Activated CD8-positive, alpha-beta memory T cell treated with anti-CD3 and anti-CD28 coated beads for 48 hours (primary cell): ENCODE measurements at places on chromosomes 13 and 19.

GRCh38 chr13:21677075-21677623, 6.3 kb downstream of the FGF9 start:
- DNase-seq, result no peak

DNA sequence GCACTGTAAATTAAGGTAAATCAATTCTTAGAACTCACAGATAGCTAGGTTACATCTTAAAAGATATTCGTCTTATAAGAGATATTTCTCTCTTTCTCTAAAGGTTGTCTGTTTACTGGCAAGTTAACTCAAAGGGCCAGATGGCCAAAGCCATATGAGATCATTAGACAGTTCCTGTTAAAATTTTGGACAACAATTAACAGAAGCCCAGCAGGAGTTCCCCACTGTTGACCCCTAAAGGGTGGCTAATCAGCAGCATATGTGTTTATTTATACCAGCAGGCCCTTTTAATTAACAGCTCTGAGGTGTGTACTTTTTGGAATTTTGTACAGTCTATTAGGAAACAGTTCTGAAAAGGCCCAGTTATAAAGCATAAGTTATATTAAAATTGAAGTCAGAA, 245.8 kb downstream of the LIG4 start:
- no peak for DNase-seq

GRCh38 chr13:73223372-73223781, 164.6 kb downstream of the KLF5 start:
- peak; percentile 10 for DNase-seq

GRCh38 chr13:45178349-45179162, 22.3 kb downstream of the KCTD4 start:
- no peak for DNase-seq

- no peak for DNase-seq
These were observed 1.5 kb downstream of the GIPC3 start for GRCh38 chr19:3586707-3587346.

- no peak for DNase-seq
These were observed 10.3 kb downstream of the AKT2 start for GRCh38 chr19:40274585-40275544.

DNA sequence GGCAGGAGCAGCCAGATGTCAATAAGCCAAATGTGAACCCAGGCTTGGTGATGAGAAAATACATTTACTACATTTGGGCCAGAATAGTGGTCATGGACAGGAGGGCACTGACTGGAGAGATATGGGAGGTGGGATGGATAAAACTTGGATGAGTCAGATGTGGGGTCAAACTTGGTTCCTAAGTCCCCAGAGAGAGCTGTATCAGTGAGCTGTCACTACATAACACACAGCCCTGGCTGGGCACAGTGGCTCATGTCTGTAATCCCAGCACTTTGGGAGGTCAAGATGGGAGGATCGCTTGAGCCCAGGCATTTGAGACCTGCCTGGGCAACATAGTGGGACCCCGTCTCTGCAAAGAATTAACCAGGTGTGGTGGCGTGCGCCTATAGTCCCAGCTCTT, 51.6 kb upstream of the EHD2 start:
- no peak for DNase-seq

DNA sequence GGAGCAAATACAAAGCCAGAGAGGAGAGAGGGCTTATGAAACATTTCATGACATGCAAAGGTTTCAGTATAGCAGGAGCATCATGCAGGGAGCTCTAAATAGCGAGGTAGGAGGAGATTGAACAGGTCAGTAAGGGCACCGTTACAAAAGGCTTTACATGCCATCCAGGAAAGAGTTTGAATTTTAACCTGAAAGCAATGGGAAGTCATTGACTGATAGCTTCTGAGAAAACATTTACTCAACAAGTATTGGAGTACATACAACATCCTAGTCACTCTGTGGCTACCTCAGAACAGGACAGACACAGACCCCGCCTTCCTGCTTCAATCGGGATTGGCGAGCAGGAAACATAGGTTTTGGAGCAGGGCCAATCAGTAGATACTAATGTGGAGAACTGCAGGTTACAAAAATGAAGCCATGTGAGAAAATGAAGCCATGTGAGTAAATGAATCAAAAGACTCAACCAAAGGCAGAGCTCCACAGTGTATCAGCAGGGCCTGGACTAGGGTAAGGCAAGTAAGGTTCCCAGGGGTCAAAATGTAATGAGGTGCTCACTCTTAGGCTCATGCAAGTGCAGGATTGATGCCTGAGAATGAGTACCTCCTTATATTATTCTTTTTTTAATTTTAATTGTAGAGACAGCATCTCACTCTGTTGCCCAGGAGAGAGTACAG, 46.8 kb upstream of the FNDC3A start:
- DNase-seq, result no peak

DNA sequence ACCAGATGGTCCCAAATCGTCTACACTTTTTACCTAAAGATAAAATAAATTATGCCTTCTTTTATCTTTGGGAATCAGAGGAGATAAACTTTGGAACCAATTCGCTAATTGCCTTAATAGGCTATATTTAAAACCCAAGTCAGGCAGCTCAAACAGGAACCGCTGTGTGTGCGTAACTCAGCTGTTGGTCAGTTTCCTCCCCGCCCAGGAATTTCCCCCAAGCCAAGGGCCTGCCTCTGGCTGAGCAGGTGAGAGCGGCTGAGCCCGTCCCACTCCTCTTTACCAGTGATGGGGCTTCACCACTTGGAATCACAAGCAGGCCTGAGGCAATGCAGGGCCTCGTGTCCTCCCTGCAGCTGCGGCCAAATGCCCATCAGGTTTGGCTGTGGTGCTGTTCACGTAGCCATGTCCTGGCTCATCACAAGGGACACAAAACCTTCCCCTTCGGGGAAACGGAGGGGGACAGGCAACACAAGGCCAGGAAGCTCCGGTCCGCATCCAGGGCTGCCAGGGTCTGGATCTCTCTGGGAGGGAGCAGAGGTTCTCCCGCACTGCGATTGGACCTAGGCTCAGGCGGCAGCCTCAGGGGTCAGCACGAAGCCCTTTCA, 503 bp upstream of the SLC7A9 start:
- DNase-seq, result no peak

GRCh38 chr13:30257468-30258099, 49.8 kb downstream of the KATNAL1 start:
- DNase-seq, result no peak

- DNase-seq, result no peak
These were observed 2.6 kb upstream of the PRKCG start for GRCh38 chr19:53879140-53880081.

- DNase-seq, result no peak
These were observed 3.4 kb upstream of the ZIC2 start for GRCh38 chr13:99977912-99978798.

- DNase-seq, result no peak
These were observed 14.2 kb downstream of the ZAR1L start for GRCh38 chr13:32300920-32301319.

GRCh38 chr19:31071136-31071855, 277.9 kb downstream of the TSHZ3 start:
- no peak for DNase-seq

DNA sequence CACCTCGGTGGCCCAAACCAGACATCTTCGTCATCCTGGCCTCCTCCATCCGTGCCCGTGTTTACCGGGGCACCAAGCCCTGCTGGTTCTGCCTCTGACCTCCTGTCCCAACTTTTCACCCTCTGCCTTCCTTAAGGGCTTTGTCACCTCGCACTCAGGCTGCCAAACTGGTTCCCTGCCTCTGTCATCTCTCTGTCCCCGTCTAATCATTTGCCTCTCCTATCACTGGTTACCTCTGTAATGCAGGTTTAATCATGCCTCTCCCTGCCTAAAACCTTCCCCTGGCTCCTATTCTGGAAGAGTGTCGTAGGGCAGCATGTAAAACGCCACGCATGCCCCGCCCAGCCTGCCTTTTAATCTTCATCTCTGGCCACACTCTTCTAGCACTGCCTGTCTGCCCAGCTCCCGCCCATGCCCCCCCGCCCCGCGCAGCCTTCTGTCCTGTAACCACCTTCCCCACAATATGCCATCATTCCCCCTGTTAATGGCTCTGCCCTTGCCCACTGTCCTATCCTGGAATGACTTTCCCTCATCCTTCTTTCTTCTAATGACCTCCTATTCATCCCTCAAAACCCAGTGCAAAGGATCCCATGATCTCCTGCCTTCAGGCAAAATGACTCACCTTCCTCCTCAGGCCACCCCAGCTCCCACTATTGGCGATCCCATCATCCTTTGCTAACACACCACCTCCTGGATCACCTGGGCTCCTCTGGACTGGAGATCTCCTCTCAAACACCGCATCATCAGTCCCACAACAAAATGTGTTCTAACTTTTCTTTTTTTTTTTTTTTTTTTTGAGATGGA, 66.7 kb downstream of the PEX11G start:
- DNase-seq, result no peak

DNA sequence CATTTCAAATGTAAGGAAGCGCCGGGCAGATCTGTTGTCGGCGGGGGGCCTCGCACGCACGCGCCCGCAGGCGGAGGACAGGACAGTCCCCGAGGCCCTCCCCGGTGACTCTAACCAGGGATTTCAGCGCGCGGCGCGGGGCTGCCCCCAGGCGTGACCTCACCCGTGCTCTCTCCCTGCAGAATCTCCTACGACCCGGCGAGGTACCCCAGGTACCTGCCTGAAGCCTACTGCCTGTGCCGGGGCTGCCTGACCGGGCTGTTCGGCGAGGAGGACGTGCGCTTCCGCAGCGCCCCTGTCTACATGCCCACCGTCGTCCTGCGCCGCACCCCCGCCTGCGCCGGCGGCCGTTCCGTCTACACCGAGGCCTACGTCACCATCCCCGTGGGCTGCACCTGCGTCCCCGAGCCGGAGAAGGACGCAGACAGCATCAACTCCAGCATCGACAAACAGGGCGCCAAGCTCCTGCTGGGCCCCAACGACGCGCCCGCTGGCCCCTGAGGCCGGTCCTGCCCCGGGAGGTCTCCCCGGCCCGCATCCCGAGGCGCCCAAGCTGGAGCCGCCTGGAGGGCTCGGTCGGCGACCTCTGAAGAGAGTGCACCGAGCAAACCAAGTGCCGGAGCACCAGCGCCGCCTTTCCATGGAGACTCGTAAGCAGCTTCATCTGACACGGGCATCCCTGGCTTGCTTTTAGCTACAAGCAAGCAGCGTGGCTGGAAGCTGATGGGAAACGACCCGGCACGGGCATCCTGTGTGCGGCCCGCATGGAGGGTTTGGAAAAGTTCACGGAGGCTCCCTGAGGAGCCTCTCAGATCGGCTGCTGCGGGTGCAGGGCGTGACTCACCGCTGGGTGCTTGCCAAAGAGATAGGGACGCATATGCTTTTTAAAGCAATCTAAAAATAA, 18.2 kb downstream of the IL17D start:
- no peak for DNase-seq

- DNase-seq, result no peak
These were observed 24.9 kb downstream of the PIAS4 start for GRCh38 chr19:4032436-4032835.

- DNase-seq, result no peak
These were observed 140.6 kb downstream of the SIPA1L3 start for GRCh38 chr19:38047641-38048040.

DNA sequence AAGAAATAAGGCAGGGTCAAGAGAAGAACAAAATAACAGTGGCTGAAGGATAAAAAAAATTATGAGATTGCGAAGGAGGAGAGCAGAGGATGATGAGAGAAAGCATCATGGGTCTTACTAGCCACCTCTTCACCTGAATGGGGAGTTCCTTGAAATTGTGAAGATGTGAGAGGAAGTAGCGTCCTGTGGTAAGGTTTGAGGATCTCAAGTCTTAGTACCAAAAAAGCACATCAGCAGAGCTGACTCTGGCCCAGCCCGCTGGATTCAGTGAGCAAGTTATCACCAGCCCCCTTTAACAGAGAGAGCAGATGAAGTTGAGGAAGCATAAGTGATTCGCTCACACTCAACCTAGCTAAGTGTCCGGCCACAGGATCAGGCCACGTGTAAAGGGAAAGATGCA, 61.8 kb downstream of the RXFP2 start:
- DNase-seq, result no peak

- no peak for DNase-seq
These were observed 1249.4 kb upstream of the SLC10A2 start for GRCh38 chr13:104315606-104316005.

DNA sequence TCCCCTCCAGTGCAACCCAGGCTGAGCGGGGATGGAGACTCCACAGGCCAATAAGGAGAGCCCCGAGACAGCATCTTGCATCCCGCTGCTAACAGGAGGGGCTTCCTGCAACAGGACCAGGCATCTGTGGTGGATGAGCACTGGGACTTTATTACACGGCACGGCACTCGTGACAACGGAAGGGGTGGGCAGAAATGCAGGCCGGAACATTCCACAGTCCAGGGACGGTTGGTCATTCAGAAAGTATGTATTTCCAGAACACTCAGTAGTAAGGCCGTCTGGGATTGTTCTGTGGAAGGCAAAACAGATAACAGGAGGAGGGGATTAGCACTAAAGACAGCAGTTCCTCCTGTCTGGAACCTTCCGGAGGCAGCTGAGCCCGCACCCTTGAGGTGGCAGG, 3.3 kb upstream of the TM6SF2 start:
- DNase-seq, result no peak

DNA sequence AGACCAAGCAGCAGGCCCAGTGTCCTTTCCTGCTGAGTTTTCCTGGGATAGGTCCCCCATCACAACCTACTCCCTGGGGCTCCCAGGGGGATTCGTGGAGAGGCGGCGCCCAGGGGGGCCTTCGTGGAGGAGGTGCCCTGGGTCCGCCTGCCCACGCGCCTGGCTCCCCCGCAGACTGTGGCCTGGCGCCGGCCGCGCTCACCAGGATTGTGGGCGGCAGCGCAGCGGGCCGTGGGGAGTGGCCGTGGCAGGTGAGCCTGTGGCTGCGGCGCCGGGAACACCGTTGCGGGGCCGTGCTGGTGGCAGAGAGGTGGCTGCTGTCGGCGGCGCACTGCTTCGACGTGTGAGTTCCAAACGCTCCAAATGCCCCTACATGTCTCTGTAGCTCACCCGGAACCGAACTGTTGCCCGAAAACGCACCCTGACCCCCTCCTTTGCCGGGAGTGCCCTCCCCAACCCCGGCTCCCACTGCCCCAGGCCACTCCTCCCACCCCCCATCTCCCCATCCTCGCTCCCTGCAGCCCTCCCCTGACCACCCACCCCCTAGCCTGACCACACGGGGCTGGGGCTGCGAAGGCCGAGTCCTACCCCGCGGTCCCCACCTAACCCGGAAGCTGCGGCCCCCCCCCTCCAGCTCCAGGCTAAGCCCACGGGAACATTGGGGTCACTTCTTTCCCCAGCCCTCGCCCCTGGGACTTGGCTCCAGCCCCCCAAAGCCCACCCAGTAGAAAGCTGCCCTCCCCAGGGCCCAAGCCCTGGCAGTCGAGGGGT, 3.3 kb downstream of the TIMM13 start:
- DNase-seq, result no peak

GRCh38 chr19:46979126-46980105, 40.2 kb upstream of the NPAS1 start:
- no peak for DNase-seq

GRCh38 chr19:34237283-34237682, 17.1 kb upstream of the GARRE1 start:
- DNase-seq, result no peak

DNA sequence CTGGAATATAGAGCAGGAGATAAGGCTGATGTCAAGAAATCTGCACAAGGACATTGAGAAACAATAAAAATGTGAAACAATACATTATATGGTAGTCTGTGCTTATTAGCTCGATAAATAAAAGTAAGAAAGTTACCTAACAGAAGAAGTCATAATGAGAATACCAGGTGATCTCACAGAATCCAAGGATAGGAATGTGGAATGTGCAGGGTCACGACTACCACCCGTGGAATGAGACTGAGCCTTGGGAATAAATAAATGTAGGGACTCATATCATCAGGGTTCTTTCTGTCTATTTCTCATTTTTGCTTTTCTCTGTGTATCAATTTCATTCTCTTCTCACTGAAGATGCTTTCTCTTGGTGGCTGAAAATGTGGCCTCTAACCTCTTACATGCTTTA, 26.0 kb upstream of the KBTBD7 start:
- no peak for DNase-seq
